ENCODE measurements at places on chromosomes 16 and 17.

GRCh38 chr16:55543472-55543871 lies 23.0 kb upstream of the CAPNS2 start:
- DNase-seq: no peak

DNA sequence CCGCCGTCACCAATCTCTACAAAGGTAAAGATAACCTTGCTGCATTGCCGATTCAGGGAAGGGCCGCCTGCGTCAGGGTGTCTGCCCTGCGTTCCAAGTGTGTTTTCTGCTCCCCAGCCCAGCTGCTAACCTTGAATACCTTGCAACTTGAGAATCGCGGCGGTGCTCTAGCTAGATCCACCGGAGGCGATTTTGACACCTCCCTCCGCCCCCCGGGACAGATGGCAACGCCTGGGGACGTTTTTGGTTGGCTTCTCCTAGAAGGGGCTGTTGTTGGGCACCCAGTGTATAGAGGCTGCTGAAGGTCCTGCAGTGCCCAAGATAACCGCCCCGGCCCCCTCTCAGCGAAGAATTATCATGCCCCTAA lies 1.5 kb downstream of the HAPSTR1 start:
- DNase-seq: no peak

GRCh38 chr17:78709119-78709681 lies 72.9 kb downstream of the CYTH1 start:
- DNase-seq: no peak

- no peak for DNase-seq
These were observed 51.9 kb upstream of the CACNG3 start for GRCh38 chr16:24204150-24204665.

GRCh38 chr16:75471723-75472633 lies 7.5 kb upstream of the TMEM170A start:
- DNase-seq: no peak

GRCh38 chr16:3152277-3152990 lies 17.6 kb downstream of the ZNF213 start:
- DNase-seq: no peak

DNA sequence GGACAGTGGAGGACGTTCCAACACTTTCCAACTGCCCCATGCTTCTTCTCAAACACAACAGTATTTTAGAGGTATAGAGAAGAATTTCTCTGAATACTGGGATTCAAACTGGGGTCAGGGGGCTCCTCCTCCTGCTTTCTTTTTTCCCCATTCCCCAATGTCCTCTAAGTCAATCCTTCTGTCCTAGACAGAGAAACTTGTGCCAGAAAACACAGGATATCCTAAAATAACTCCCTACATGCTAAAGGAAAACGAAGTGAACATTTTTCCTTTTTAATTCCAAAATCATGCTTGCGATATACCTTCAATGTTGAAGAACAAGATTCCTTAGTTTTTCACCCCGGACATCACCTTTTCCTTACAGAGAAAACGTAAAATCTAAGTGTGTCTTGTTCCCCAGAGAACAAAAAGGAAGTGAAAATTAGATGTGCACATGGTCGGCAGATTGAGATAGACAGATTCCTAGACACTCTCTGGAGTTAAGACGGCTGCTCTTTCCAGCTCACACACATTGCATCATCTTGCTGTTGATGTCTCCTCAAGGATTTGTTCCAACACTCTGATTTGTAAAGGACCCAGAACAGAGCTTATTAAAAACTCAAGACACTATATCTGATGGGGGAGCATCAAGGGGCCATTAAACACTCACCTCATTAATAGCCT lies 228.2 kb downstream of the GRIN2A start:
- no peak for DNase-seq

GRCh38 chr17:75826561-75827307 lies 17.5 kb downstream of the UNC13D start:
- DNase-seq: no peak

GRCh38 chr16:26382586-26382985 lies 684.1 kb upstream of the C16orf82 start:
- no peak for DNase-seq

- DNase-seq: no peak
These were observed 6.8 kb upstream of the MEAK7 start for GRCh38 chr16:84511180-84511800.

DNA sequence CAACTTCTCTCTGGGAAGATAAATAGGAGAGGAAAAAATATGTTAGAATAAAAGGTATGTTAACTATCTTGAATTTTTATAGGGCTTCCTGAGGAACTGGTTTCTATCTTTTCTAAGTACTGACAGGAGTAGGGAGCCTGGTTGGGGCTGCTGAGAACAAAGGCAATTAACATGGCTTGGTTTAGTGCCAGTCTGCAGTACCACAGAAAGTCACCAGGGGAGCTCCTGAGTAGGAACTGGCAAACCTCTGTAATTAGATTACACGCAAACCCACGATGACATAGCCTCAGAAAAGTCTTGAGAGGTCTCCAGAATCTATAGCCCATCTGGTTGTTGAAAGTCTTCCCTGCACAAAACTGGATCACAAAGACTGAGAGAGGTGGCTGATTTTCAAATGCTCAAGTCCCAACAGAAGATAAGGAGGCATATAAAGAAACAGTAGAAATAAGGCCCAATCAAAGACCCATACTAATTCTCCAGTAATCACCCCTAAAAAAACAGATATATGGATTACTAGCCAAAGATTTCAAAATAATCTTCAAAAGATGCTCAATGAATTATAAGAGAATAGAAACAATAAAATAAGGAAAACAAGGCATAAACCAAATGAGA lies 11.7 kb upstream of the CNTNAP4 start:
- no peak for DNase-seq

DNA sequence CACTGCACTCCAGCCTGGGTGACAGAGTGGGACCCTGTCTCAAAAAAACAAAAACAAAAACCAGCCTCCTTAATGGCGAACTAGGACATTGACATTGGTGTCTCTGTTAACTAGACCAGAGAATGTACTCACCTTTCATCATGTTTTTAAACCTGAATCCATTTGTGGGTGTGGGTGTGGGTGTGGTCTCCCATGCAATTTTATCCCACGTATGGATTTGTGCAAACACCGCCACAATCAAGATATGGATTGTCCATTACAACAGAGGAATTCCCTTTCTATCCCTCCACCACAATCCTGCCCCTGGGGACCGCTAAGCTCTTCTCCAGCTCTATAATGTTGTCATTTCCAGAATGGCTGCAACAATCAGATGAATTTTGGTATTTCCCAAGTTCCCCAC lies 49.9 kb downstream of the DNAH17 start:
- DNase-seq: no peak

DNA sequence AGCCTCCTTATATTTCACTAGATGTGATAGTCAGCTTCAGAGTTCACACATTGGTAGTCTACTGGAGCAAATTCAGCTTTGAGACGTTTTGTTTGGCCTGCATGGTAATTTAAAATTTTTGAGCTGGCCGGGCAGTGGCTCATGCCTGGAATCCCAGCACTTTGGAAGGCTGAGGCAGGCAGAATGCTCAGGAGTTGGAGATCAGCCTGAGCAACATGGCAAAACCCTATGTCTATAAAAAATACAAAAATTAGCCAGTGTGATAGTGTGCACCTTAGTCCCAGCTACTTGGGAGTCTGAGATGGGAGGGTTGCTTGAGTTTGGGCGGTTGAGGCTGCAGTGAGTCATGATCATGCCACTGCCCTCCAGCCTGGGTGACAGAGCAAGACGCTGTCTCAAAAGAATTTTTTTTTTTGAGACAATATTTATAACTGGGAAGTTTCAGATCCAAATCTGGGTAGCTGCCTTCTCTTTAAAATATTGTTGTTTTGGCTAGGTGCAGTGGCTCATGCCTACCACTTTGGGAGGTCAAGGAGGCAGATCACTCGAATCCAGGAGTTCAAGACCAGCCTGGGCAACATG lies 4.8 kb upstream of the BLMH start:
- no peak for DNase-seq

- no peak for DNase-seq
These were observed 4.6 kb upstream of the TAF15 start for GRCh38 chr17:35804658-35805192.

DNA sequence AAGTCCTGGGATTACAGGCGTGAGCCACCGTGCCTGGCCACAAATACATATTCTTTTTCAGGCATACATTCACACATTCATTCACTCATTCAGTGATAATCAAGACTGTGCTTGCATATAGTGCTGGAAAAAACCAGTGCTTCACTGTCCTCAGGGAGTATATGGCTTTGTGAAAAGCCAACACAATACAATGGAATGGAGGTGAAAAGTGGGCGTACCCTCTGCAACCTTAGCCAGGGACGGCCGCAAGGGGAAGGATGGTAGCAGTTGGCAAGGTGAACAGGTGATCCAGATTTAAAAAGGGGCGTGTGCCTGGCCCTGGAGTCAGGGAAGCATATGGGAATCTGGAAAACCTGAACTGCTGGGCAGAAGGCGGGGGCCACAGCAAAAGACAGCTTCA lies 18.1 kb upstream of the GAN start:
- no peak for DNase-seq

DNA sequence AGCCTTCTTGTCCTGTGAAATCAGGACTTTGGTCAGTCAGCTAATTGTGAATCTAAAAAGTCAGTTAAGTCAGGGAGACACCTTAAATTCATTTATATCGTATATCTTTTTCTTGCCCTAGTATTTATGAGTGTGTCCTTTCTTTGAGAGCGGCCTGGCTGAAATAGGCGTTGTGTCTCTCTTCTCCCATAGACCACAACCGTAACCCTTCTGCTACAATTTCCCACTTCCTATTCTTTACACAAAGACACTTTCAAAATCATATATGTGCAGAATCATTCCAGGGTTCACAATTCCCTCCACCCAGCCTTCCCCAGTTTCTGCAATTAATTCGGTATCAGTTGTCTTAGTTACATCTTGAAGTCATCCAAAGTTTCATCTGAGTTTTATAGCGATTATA lies 14.0 kb upstream of the COTL1 start:
- DNase-seq: no peak

- no peak for DNase-seq
These were observed 153.4 kb upstream of the GSE1 start for GRCh38 chr16:85459529-85460251.

DNA sequence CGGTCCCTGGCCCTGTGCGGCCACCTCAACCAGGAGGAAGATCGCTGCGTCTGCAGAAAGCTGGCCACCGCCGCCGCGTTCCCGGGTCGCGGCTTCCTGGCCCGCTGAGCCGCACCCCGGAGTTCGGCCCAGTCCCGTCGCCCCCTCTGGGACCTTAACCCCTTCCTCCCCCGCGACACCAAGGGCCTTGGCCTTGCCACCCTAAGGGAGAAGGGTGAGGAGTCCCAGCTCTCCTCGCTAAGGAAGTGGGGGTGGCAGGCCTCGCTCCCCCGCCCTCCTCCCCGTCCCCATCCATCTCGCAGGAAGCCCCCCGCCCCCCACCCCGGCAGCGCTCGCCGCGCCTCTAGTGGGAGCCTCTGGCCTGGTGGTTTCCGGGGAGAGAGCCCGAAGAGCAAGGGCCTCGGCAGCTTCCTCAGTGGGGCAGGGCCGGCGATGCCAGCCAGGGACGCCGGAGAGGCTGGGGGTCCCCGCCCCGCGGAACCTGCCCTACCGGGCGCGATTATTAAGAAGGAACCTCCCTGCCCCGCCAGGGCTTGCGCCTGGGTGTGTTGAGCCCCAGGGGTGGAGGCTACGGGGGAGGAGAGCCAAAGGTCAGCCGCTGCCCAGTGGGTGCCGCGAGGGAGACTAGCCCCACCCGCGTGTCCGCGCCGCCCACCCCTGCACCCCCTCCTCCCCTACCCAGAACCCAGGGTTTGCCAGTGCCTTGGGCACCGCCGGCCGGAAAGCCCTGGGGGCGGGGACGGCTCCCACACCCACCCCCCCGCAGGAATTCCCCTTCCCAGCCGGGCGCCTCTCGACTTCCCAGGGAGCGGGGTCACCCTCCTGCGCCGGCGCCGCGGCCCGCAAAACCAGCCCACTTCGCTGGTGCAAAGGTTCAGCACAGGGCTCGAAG lies 6.8 kb downstream of the CBX4 start:
- no peak for DNase-seq

DNA sequence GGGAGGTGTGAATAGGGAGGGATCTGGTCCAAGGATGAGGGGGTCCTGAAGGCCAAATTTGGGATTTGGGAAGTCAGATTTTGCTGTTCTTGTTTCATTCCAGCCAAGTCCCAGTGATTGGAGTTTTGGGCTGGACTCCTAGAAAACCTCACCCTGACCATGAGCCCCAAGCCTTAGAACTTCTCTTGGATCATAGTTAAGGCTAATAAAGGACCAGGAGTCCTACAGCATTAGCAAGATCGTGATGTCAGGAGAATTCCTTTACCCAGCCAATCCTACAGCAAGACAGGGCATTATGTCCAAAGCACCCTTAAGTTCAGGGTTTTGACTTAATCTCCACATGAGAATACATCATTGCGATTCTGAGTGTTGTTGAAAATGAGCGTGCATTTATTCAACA lies 85.0 kb downstream of the SOX9 start:
- DNase-seq: no peak

DNA sequence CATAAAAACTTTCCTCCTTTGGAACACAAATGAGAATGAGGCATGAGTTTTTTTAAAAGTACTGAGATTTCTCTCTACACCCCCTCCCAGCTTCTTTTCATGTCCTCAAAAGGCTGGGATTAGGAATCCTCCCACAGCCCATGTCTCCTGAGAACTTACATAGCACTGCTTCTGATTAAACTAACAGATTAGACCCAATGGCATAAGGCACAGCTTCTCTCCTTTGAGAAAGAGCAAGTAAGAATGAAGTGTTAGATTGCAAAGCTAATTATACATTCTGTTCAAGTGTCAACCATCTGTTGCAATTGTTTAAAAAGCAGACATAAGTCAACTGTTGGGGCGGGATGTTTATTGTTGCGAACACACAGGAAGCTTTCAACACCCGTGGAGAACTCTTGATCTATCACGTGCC lies 715.1 kb downstream of the CDH11 start:
- no peak for DNase-seq

DNA sequence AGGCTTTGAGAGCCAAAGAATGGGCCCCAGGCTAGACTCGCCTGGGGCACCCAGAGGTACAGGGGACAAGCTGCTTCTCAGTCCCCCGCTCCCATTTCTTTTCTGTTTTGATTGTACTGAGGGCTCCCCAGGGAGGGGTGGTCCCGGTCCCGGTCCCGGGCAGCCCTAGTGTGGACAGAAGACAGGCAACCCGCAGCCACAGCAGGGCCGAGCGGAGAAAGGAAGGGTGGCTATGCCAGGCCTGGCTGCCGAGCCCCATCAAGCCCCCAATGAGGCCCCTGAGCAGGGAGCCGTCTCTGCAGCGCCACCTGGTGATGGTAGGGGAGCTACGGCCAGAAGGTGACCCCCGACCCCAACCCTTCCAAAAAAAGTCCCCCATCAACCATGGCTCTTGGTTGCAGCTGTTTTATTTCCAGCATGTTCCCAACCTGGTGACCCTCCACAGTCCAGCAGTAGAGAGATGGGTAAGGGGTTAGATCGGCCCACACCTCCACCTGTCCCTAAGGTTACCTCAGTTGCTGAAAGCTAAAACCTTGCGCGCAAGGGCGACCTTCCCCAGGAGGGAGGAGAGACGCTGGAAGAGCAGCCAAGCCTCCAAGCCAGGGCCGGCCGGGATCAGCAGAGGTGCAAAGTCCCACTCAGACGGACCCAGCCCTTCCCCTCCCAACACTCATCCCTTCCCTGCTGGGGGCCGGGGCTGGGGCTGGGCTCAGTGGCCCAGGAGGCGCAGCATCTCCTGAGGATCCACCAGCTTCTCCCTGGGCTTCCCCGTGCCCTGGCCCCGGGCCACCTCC lies 2.6 kb upstream of the GRIN2C start:
- no peak for DNase-seq

All from keratinocyte (primary cell).